ENCODE measurements at places on chromosomes 3 and 15.

DNA sequence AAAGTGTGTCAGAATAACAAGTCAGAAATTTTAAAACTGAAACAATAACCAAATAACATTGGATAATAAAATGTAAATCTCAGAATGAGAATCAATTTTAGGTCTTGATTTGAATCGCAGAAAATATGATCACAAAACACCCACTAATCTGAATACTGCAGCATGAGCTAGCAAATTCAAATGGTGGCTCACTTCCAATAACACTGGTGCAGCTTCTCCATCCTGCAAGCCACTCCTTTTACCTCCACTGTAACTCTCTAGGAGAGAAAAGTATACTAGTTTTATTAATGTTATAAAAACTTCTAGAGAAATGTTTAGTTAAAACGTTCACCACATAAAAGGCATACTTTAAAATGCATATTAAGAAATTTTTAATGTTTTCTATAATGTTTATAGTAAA lies 30.4 kb downstream of the UBE3A start:
- no peak for DNase-seq

- DNase-seq, result no peak
Observed at GRCh38 chr3:122081543-122082247, 26.5 kb downstream of the CD86 start.

DNA sequence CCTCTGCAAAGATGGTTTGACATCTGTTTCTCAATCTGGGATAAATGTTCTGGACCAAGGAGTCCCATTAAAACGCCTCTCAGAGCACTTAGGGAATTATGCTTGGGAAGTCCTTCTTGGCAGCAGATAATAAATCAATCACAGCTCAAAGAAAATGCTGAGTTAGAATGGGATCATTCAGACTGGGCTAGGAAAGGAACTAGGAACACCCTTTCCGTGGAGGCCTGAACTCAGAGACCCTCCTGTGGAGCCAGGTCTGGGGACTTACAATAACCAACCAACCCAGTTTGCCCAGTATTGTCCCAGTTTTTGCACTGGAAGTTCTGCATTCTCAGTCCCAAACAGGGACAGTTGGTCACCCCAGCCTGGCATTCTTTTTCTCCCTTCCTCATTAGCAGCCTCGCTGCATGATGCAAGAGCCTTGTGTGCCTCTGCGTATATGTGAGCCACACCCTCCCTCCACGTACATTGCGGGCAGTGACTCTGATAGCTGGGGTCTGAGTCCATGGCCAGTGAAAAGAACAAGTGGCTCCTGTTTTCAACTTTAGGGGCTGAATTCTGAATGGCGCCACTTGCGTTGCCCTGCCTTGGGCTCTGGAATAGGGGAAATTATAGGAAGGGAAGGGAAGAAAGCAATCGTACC lies 88.7 kb downstream of the SEMA5B start:
- DNase-seq, result peak; percentile 83

DNA sequence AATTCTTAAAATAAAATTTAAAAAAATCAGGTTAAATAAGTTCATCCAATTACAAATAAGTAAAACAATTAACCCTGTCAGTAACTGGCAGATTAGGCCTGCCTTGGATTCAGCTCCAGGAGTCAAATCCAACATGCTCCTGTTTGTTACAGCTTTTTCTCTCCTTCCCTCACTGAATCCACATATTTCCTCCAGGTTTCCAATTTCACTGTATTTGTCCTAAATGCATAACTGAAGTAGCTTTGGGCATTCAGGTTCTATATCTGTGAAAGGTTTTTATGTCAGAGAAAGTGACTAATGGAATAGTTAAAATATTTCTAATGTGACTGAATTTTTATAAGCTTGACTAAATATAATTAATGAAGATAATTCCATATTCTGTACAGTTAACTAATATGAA lies 79.7 kb downstream of the IFT80 start:
- DNase-seq, result no peak

- no peak for DNase-seq
Observed at GRCh38 chr15:39539973-39540558, 40.8 kb upstream of the THBS1 start.

- DNase-seq, result no peak
Observed at GRCh38 chr3:42488687-42489086, 13.8 kb upstream of the VIPR1 start.

- no peak for DNase-seq
Observed at GRCh38 chr3:58539626-58540025, 2.6 kb upstream of the ACOX2 start.

- DNase-seq, result no peak
Observed at GRCh38 chr3:29453284-29454001, 172.6 kb downstream of the RBMS3 start.

DNA sequence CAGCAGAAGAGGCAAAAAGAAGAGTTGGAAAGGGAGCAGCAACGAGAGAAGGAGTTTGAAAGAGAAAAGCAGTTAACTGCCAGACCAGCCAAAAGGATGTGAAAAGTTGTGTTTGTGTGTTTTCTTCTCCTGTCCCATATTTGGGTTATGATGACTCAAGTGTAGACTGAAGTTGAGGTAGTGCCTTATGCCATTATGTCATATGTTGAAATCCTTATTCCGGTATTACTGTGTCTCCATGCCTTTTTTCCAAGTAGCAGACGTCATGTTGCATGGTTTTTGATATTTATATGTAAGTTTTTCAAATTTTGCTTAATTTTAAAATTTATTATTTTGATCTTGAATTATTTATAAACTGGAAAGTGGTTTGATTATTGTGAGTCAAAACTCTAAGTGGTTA lies 19.2 kb downstream of the BLOC1S6 start:
- peak; percentile 34 for DNase-seq

DNA sequence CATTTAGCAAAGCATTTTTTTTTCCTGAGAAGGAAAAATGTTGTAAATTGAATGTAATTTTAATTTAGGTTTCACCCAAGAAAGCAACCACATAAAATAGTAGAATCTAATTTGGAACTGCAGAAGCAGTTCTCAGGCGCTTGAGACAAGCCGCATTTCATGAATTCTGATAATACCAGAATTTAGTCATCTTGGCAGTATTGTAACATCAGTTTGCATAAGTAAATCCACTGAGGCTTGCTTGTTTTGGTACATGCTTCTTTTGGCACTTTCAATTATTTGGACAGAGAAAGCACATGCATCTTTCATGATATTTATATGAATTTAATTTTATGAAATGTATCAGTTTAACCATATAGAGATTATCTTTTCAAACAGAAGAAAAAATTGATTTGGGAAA lies 389.7 kb upstream of the ROBO1 start:
- DNase-seq, result no peak

- DNase-seq, result no peak
Observed at GRCh38 chr3:61828184-61828874, 267.0 kb downstream of the PTPRG start.
